ENCODE measurements at places on chromosomes 5 and 9. TPM values are rescaled to one million over a fixed set of nuclear protein-coding genes. Genes with fewer than 3 reads are reported as not detected.

- no peak for DNase-seq
Observed at GRCh38 chr9:112377087-112377486, 2.8 kb upstream of the HSDL2 start.

DNA sequence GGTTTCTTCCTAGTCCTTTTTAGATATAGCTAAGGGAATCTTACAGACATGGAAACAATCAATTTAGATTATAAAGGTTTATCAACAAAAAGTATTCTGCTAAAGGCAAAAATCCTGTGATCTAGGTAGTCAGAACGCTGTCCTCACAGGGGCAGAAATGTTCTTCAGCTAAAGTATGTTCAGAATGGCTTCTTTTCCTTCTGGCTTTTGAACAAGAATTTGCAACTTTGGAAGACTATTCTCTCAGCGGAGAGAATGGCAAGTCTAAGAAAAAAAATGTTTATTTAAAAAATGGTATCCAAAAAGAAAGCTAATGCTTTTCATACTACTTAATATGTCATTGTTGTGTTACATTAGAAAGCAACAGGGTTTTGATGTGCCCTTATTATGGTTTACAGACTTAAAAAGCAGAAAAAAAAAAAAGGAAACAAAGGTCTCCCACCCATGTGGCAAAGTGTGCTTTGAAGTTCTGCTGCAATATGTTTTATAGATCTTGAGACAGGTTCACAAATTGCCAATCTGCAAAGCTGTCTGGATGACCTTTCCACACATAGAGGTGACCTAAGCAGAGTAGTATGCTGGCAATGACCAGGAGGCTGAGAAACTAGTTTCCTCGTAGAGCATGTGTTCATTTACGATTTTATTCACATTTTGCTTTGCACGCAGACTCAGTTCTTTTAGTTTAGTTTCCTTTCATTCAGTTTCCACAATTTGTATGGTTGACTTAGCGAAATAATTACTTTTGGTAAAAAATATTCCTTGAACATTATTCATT is 45.1 kb upstream of the PJA2 start:
- DNase-seq: no peak

The PHF24 gene
- total RNA-seq: 0.30 TPM

- DNase-seq: no peak
Observed at GRCh38 chr5:39187831-39188731, 31.3 kb downstream of the FYB1 start.

DNA sequence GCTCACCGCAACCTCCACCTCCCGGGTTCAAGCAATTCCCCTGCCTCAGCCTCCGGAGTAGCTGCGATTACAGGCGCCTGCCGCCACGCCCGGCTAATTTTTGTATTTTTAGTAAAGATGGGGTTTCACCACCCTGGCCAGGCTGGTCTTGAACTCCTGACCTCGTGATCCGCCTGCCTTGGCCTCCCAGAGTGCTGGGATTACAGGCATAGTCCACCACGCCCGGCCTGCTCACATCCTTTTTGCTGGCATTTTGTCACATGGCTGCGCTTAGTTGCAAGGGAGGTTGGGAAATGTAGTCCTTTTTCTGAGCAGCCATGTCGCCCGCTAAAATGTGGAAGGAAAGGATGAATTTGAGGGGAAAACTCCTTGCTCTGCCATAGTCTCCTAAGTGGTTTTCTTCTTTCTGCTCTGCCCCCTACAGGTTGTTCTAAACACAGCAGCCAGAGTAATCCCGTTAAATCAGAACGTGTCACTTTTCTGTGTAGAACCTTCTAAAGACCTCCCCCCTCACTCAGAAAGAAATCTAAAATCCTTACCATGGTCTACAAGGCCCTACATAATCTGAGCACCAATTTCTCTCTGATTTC is 57.8 kb upstream of the HSPA9 start:
- peak; percentile 32 for DNase-seq

DNA sequence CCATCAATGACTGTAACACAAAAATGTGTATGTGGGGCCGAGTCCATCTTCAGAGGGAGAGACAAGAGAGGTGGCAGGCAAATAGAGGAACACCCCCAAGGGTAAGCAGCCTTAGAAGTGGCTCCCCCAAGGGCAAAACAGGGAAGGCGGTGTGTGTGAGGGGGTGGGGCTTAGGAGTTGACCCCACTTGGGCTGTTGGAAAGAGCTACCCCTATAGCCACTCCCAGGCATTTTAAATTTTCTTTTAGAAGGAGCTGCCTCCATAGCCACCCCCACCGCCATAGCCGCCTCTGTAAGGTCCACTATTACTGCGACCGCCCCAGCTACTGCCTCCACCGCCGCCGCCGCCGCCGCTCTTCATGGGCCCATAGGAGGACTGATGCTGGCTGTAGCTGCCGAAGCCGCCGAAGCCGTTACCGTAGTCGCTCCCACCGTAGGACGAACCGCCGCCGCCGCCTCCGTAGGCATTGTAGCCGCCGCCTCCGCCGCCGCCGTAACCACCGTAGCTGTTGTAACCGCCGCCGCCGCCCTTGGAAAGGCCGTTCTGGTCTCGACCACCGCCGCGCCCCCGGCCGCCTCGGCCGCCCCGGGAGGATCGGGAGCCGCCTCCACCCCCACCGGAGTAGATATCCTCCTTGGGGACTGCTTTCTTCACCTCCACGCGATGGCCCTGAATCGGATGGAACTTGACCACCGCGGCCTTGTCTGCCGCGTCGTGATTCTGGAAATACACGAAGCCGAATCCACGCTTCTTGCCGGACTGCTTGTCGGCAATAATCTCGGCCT is 1.1 kb downstream of the HNRNPA0 start:
- DNase-seq: peak; percentile 83

The ERBIN gene
- 58.6 TPM for total RNA-seq

- DNase-seq: no peak
Observed at GRCh38 chr5:173612948-173613347, 3.5 kb downstream of the BOD1 start.

DNA sequence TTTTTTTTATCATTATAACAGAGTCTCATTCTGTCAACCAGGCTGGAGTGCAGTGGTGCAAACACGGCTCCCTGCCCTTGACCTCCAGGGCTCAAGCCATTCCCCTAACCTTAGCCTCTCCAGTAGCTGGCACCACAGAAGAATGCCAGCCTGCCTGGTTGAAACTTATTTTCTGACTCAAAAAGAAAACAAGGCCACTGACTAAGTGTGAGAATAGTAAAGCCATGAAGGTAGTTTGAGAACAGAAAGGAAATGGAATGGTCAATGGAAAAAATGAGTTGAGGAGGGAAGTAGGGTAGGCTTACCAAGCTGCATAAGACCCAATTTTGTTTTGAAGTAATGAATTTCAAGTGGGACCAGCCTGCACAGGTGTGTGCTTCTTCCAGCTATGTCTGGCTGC is 82.8 kb upstream of the RORB start:
- DNase-seq: no peak

The G3BP1 gene
- total RNA-seq: 202 TPM

DNA sequence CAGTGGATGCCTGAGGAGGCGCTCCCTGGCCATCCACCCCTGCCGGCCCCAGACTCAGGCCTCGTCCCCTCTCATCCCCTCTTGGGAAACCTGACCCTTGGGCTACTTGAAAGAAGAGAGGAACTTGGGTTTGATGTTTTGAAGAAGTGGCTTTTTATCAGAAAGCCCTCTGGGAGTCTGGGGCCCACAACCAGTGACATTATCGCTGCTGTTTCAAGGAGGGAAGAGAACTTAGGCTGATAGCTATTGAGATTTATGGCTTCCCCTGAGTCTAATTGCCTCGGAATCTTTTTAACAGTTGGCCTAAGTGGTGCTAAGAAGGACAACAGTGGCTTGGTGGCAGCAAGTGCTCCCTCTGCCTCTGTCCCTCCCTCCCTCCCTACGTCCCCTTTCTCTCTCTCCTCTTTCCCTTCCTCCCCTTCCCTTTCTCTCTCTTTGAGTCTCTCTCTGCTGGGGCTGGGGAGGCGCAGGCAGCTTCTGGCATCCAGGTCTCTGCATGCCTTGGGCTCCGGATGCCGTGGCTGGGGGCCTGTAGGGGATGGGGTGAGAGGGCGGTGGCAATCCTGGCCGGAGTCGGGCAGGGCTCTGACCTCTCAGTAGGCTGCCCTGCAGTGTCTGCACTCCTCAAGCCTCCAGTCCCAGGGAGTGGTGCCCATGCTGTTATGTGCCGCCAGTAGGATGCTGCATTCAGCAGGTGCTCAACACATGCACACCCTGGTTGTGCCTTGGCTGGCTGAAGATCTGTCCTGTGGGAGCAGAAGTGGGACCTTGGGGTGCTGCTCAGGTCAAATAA is 49.6 kb upstream of the RXRA start:
- no peak for DNase-seq

DNA sequence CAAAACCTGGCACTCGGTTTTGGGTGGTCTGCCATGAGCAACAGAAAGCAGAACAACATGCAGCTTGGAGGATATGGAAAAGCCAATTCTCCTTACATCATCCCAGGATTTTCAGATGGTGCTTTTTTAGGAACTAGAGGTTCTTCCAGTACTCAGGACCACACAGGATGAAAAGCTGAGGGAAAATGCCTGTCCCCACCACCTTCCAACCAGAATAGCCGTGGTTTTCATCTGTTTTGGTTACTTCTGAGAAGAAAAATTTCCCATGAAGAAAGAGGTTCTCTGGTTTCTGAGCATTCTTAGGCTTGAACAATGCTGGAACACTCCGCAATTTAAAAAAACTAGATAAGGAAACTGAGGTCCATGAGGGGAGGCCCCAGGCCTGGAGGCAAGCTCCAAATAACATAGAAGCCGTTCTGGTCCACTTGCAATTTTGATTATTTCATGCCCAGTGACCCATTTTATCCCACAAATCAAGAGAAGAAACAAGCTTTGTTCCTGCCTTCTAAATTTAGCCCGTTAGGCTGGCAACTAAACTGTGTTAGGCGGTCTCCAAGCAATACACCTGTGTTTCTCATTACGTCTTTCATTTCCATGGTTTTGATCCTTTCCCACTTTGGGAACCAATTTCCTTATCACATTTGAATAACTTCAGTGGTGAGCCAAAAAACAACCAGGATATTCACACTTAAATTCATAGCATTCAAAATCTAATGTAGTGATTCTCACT is 79.2 kb upstream of the SPIN1 start:
- no peak for DNase-seq

The SLC25A46 gene
- 46.4 TPM for total RNA-seq

The APBA1 gene
- 12.3 TPM for total RNA-seq

The SPATA31C1 gene
- not detected for total RNA-seq

The SLC1A1 gene
- total RNA-seq: 7.1 TPM

All from chondrocyte (in vitro differentiated cells).